ENCODE measurements at places on chromosomes 7 and 10. TPM values are rescaled to one million over a fixed set of nuclear protein-coding genes. Genes with fewer than 3 reads are reported as not detected.

MYOZ1 gene
- not detected for total RNA-seq

TAS2R40 gene
- total RNA-seq, result not detected

GJD4 gene
- not detected for total RNA-seq

MYL7 gene
- total RNA-seq, result not detected

GNGT1 gene
- total RNA-seq, result not detected

PARD3 gene
- 29.4 TPM for total RNA-seq

HOXA11 gene
- total RNA-seq, result not detected

FXYD4 gene
- not detected for total RNA-seq

C10orf105 gene
- total RNA-seq, result 0.06 TPM

SPAG6 gene
- total RNA-seq, result 0.34 TPM

SPDYE8 gene
- not detected for total RNA-seq

PHKG1 gene
- total RNA-seq, result 0.26 TPM

AKR1E2 gene
- 2.5 TPM for total RNA-seq

TRPV5 gene
- not detected for total RNA-seq

Measured in pancreas (tissue), 10 donors.